ENCODE measurements at places on chromosomes 2 and 18.

DNA sequence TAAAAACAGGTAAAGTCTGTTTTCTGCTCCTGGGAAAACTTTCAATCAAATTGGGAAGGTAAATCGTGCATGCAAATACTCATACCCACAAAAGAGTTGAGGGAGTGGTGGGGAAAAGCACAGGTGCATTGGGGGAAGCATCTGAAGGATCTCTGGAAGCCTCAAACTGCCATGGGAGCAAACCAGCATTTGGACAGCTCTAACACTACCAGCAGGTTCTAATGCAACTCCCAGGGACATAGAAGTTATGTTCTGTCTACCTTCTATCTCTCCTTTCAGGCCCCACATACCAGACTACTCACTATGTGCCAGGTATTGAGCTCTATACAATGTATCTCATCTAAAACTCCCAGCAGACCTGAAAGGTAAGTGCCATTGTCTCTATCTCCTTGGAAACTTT, 933.7 kb downstream of the NRXN1 start:
- DNase-seq: no peak

- DNase-seq: no peak
Measured at GRCh38 chr2:6079405-6079804, 387.2 kb downstream of the SOX11 start.

- DNase-seq: no peak
Measured at GRCh38 chr2:17199741-17200140, 318.5 kb downstream of the RAD51AP2 start.

- DNase-seq: no peak
Measured at GRCh38 chr2:104845552-104845931, 8.4 kb upstream of the POU3F3 start.

DNA sequence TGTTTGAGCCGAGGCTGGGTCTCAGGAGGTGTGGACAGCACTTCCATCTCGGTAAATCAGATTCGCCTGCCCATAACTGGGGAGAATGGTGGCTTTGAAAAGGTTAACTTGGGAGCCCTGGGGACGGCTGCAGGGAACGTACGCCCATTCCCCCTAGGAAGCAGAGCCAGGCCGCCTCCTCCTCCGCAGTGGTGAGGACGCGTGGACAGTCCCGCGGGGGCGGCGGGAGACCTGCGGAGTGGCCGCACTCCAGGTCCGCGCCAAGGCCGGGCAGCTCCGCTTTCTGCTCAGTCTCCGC, 845 bp upstream of the MYCN start:
- DNase-seq: no peak
